ENCODE measurements at places on chromosomes 5 and 9.

- DNase-seq, result no peak
These were observed 159.3 kb downstream of the SYK start for GRCh38 chr9:90960941-90961340.

- DNase-seq, result peak; percentile 61
These were observed 420.1 kb upstream of the MEF2C start for GRCh38 chr5:89303033-89303480.

GRCh38 chr9:94990897-94991561 lies 264.5 kb downstream of the AOPEP start:
- no peak for DNase-seq

GRCh38 chr5:88824892-88825583 lies 57.9 kb downstream of the MEF2C start:
- DNase-seq, result peak; percentile 53

- DNase-seq, result no peak
These were observed 210.9 kb downstream of the FRMD3 start for GRCh38 chr9:83327323-83327722.

- DNase-seq, result no peak
These were observed 28.9 kb downstream of the ACTBL2 start for GRCh38 chr5:57453728-57454127.

DNA sequence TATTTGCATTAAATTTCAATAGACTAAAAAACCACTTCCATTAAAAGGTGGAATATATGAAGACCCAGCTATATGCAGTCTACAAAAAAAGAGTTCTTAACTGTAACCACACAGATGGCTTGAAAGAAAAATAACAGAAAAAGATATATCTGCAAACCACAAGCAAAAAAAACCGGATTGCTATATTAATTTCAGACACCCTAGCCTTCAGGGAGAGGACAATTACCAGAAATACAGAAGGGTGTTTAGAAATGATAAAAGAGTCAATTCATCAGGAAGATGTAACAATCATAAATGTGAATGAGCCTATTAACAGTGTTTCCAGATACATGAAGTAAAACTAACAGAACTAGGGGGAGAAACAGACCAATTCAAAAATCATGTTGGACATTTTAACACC lies 56.9 kb upstream of the SMIM23 start:
- no peak for DNase-seq

- DNase-seq, result no peak
These were observed 31.7 kb downstream of the ITK start for GRCh38 chr5:157212307-157212706.

GRCh38 chr5:41065691-41066335 lies 5.3 kb downstream of the MROH2B start:
- DNase-seq, result no peak

DNA sequence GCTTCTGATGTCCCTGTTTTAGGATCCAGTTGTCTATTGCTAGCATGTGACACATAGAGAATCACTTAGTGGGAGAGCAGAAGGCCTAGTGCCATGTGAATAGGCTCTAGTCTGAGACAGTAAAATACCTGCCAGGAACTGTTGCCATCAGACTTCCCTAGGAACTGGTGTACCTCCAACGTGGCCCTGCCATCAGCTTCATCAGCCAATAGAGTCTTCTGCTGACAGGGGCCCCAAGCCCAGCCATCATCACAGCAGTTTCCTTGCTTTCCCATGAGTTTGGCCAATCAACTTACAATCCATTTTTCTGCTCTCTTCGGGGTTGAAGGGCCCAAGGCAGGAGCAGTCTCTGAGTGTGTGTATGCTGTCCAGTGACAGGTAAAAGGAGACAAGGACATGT lies 128.4 kb upstream of the ADRA1B start:
- DNase-seq, result no peak

DNA sequence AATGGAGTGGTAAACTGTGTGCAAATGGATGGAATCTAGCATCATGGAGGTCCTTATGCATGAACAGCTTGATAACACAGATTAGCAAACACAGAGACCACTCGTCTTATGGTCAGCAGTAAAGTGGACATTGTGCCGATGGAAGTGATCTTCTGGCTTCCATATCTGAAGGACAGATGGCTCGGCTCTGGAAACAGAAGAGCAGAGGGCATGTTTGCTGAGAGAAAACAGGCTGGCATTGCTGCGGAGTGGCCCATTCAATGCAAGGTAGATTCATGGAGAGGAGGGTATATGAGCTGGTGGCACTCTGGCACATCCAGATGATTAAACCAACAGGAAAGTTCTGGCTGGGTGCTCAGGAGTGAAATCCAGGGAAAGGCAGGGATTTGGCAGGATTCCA lies 513.2 kb downstream of the DIRAS2 start:
- DNase-seq, result no peak

GRCh38 chr5:100890461-100891008 lies 12.5 kb downstream of the ST8SIA4 start:
- DNase-seq, result no peak

DNA sequence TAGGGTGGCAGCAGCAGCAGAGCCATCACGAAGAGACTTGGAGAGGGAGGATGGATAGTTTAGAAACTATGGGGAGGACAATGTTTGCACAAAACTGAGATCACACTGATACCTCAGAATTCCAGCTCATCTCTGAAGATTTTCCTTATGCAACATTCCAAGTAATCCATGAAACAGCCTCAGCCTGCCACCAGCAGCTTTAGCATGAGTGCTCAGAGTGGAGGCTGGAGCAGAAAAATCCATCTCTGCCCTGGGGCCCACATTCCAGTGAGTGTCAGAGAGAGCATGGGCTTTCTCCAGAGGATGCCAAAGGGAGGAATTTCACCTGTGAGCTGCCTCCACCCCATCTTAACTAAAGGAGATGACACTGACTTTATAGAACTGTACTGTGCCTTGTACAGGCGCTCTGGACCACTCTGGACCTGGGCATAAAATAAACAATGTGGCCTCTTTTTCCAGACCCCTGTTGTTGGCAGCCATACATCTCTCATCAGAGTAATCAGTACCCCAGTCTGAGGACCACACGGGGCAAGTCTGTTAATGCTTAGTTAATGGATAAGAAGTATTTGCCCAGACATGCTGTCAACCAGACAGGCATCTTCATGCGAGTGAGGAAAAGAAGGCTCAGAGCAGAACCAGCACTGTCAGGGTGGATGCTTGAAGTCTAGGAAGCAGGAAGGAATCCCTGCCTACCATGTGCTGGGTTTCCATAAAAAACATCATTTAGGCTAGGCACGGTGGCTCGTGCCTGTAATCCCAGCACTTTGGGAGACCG lies 440.9 kb downstream of the ENC1 start:
- DNase-seq, result no peak

GRCh38 chr5:55151923-55152842 lies 7.8 kb upstream of the GPX8 start:
- no peak for DNase-seq

GRCh38 chr5:34923694-34924461 lies 5.5 kb upstream of the DNAJC21 start:
- DNase-seq, result peak; percentile 8

DNA sequence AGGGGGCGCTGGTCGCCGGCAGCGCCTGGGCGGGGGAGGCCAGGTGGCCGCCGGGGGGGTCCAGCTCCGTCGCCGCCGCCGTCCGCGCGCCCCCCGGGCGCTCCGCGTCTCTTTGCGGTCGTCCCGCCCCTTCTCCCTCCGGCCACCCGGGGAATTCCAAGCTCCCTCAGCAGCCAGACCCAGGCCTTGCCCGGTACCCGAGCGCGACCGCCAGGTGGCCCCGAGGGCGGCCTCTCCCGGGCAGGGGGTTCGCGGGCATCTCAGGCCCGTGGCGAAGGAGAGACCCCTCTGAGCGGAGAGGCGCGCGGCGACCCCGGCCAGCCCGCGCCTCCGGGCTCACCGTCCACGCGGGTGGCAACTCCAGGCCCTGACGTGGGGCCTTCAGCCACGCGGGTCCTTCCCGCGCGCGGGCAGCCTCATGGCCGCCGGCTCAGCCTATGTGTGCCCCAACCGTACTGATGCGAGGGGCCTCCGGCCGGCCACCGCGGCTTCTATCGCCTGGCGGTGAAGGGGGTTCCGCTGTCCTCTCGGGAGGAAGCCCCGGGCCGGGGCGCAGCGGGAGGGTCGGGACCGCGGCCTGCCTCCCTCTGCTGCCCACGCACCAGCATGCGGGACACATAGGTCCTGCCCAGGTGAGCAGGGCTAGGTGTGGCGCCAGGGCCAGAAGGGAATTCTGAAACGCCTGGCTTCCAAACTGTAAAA lies 529 bp upstream of the NRARP start:
- DNase-seq, result no peak

DNA sequence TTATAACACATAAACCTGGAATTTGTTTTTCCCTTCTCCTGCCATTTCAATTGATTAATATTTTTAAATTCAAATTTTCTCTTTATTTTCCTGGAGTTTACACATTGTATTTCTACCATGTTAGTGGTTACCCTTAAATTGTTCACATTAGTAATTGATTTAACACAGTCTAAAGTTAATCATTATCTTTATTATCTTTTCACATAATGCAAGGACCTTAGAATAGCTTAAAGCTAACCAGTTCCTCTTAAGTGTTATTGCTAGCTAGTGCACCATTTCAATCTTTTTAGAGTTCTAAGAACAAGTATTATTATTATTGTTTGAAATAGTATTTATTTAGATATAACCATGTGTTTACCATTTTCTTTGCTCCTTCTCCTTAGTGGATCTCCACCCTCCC lies 251.2 kb upstream of the FBXL7 start:
- no peak for DNase-seq

- no peak for DNase-seq
These were observed 33.0 kb downstream of the SLC6A7 start for GRCh38 chr5:150222906-150223305.

DNA sequence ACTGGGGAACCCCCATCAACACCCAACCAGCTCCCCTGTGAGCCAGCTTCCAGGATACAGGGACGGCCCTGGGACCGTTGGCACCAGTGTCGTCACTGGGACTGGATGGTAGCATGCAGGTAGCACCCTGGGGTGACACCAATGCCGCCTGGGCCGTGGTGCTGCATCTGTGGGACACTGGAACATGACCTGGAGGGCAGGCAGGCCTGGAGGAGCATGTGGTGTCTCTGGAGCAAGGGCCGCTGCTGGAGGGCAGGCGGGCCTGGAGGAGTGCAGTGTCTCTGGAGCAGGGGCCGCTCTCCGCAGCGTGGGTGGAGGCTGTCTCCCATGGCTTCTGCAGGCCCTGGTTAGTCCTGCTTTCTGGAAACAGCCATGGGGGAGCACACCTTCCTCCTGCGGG lies 13.1 kb downstream of the LPCAT1 start:
- DNase-seq, result no peak

GRCh38 chr5:74669821-74670220 lies 15.2 kb upstream of the HEXB start:
- no peak for DNase-seq

DNA sequence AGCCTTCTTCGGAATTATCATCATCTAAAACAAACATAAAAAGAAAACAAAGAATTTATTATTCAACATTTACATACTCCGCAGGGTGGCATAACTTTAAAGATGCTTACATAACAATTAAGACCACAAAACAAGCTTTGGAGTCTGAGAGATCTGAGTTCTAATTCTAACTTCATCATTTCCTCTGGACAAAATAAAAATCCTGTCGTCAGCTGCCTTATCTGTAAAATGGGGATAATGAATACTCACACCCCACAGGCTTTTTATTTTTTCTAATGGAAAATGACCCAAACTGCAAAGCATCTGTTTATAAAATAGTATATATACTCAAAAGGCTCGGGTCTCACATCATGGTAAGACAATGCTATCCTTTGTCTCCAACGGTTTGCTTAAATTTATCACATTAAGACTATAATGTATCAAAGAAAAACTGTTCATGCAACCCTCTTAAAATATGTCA lies 4.3 kb downstream of the ARRDC3 start:
- peak; percentile 67 for DNase-seq
